KG1 (cell line): ENCODE measurements at places on chromosomes 2 and 18.
A peak's percentile ranks its signal among the peaks of the same experiment; 100 is the strongest.

DNA sequence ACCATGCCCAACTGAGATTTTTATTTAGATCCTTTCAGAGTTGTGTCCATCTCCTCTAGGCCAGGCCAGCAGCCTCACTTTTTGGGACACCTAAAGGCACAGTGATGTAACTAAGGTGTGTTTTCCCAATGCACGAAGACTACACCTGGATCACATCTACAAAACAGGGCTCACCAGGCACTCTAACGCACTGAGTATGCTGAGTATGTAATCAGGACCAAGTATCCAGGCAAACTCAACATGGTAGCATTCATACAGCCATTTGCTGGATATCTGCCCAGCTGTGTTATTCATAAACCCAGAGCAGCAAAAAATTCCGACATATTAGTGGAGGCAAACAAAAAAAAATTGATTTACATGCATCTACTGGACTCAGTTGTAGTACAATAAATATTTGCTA lies 33.8 kb downstream of the LPIN2 start:
- no peak for DNase-seq

DNA sequence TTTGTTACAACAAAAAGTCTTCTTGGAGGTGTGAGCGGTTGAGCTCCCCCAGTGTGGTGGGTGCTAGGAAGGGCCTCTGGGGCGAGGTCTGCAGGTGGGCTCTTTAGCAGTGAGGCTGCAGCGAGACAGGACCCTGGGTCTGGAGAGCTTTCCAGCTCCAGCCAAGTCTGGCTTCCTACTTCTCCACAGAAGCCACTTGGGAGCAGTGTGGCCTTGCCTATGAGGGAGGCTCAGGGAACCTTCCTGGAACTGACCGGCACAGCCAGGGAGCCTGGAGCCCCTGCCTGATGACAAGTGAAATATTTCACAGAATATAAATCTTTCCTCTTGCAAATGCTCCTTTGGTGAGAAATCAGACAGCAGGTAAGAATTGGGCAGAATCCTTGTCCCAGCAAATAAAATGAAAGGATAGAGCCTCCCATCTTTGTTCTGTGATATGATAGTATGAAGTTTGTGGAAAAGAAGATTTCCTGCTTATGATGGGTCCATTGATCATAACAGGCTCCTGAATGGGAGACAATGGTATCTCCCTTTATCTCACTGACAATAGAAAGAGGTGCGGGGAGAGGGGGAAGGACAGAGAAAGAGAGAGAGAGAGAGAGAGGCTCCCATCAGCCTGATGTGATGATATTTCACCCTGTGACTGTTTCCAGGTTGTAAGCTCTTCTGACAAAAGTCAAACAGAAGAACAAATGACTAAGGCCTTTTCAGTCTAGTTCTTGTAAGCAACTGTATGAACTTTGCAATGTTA lies 289.8 kb upstream of the SPRED2 start:
- no peak for DNase-seq

DNA sequence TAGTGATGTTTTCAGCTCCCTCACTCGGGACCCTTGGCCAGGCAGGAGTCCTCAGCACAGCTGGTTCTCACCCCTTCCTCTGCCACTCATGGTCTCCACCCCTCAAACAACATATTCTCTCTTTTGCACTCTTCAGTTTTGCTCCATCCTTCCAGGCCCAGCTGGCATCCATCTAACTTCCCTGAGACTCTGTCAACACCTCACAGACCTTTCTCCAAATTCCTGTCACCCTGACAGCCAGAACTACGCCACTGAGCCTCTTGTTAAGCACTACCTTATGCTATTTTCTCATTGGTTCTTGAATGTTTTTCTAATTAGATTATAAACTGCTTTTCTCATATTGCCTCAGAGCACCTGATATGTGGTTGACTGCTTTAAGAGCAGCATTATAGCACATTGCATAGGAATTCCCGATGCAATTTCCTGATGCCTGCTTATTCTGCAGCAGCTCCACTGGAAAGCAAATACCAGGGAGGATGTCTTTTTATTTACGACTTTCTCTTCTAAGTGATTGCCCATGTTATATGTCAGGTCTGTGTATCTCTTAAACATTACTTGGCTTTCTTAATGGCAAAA lies 12.4 kb upstream of the INO80C start:
- DNase-seq = no peak

GRCh38 chr18:75063196-75063595 lies 145.7 kb downstream of the PTGR3 start:
- DNase-seq = no peak

- no peak for DNase-seq
Observed at GRCh38 chr2:172408143-172408766, 19.1 kb upstream of the ITGA6 start.

- DNase-seq = no peak
Observed at GRCh38 chr18:7383002-7383980, 152.4 kb downstream of the LRRC30 start.

DNA sequence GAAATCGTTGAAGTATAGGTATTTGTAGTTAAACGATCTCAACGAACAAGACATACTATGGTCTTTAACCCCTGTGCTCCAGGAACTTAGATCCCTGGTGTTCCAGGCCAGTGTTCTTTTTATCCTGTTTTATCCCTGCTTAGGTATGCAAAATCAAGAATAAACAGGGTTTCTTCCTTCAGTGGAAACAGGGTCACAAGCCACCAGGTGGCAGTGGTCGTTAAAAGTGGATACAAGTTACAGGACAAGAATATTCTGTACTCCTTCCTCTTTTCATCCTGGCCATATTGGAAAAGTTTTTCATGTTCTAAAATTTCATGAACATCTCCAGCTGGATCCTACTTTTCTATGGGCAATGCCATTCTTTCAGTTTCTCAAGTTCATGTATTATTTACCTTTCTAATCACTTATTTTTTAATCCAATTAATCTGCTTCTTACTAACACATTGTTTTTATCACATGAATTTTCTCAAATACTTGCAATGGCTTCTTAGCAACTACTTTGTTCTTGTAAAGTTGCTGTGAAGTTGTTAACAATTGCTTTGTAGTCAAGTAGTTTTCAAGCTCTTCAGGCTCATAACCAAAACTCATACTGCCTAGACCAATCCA lies 16.4 kb upstream of the HNMT start:
- peak; percentile 38 for DNase-seq

- DNase-seq = peak; percentile 20
Observed at GRCh38 chr2:206164261-206164862, 4.7 kb downstream of the EEF1B2 start.

GRCh38 chr2:2890901-2891300 lies 486.7 kb downstream of the EIPR1 start:
- no peak for DNase-seq
